ENCODE measurements at places on chromosomes 13 and 19.

DNA sequence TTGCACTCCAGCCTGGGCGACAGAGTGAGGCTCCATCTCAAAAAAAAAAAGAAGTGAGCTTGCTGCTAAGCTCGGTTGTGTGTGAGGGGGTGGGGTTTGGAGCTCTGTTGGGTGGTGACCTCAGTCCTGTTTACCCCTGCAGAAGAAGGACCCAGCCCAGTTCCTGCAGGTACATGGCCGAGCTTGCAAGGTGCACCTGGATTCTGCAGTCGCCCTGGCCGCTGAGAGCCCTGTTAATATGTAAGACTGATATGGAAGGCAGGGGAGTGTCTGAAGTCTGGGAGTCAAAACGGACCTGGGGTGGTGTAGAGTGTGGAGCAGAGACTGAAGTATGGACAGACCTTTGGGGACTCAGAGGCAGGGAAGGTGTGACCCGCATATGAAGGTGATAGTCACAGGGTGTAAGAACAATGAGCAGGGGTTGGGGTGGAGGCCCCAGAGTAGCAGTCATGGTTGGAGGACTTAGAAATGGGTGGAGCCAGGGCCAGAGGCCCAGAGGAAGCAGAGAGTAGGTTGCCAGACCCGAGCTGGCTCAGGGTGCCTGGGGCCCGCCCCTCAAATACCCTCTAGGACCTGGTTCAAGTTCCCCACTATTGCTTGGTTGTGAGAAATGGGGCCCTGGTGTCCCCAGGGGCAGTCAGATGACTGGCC is 13.2 kb downstream of the CLASRP start:
- DNase-seq = no peak

DNA sequence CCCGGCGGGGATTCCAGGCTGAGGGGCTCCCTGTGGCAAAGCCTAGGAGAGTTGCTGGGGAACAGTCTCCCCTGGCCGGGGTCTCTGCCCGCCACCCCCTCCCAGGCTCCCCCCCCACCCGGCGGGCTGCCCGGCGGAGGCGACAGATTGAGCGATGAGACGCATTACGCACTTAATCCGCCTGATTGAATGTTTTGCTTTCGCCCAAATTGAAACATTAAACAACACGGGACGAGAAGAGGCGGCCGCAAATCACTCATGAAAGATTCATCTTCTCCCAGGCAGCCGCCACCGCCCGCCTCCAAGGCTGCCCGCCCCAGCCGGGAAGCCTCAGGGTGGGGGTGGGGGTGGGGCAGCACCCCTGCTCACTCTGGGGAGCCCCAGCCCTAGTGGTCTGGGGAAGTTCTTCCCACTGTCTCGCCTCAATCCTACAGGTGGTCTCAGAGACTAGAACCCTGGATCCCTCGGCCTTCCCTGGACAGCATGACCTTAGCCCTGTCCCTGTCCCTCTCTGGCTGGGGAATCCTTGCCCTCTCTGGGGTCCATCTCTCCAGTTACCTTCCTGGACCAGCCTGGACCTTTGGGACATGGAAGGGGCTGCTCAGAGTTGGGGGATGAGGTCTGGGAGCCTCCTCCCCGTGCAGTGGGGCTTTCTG is 7.6 kb upstream of the ERFL start:
- DNase-seq = no peak

GRCh38 chr13:106916329-106916976 is 348.5 kb upstream of the ARGLU1 start:
- DNase-seq = no peak

- DNase-seq = no peak
Measured at GRCh38 chr19:5369962-5370367, 29.4 kb upstream of the PTPRS start.

- DNase-seq = no peak
Measured at GRCh38 chr13:94717916-94718315, 5.6 kb upstream of the SOX21 start.

- no peak for DNase-seq
Measured at GRCh38 chr19:18946918-18947317, 5.9 kb upstream of the HOMER3 start.

GRCh38 chr13:80151016-80151415 is 189.9 kb downstream of the SPRY2 start:
- no peak for DNase-seq

- no peak for DNase-seq
Measured at GRCh38 chr13:98393873-98394272, 183.0 kb downstream of the STK24 start.

- no peak for DNase-seq
Measured at GRCh38 chr19:14369399-14370168, 11.7 kb upstream of the ADGRE5 start.

- DNase-seq = no peak
Measured at GRCh38 chr19:13505761-13506470, 363 bp downstream of the CACNA1A start.

DNA sequence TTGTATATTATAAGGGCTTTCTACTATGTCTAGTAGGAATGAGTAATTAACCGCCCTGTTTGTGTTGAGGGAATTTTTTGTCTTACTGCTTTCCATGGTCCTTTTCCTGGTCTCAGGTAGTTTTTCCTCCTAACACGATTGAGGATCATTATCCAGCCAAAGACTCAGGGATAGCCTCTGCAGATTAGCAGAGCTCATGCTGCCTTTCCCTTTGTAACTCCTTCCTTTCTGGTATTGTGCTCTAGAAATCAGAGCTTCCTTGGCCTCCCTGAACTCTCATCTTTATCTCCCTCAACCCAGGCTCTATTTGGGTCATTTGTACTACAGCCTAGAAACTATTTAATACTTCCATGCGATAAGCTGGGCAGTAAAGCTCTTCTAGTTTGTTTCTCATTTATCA is 142.1 kb downstream of the PDS5B start:
- DNase-seq = no peak

DNA sequence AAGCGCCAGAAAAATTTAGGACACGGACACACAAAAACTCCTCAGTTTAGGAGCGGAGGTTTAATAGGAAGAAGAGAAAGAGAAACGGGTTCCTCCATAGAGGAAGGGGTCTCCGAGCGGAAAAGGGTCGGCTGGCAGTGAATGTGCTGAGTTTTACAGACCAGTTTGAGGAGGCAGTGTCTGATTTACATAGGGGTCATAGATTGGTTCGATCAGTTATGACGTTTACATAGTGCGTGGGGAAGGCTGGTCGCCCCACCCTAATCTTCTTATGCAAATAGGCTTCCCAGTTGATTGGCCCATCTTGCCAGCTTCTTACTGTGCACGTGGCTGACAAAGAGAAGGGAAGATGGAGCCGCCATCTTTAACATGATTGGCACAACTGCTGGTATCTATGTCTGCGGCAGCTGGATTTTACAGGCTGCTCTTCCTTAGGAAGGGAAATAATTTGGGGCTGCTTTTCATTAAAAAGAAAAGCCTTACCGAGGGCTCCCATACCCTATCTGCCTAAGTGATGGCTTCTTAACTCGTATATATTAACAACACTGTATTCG is 1.2 kb upstream of the ZNF225 start:
- peak; percentile 12 for DNase-seq

- no peak for DNase-seq
Measured at GRCh38 chr19:38015216-38015615, 108.2 kb downstream of the SIPA1L3 start.

DNA sequence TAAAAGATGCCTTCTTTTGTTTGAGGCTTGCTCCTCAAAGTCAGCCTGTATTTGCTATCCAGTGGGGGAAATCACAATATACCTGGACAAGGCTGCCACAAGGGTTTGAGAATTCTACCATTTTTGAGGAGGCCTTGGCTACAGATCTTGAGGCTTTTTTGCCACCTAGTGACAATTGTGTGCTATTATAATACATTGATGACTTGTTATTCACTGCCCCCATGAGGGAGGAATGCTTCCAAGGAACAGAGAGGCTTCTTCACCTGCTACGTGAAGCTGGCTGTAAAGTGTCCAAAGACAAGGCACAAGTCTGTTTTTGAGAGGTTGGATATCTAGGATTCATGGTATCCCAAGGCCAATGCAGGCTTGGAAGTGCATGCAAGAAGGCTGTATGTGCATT is 72.5 kb downstream of the ZNF708 start:
- no peak for DNase-seq

GRCh38 chr19:40550951-40551350 is 25.7 kb upstream of the SHKBP1 start:
- DNase-seq = no peak

- DNase-seq = no peak
Measured at GRCh38 chr13:44365008-44365407, 8.6 kb upstream of the SERP2 start.

DNA sequence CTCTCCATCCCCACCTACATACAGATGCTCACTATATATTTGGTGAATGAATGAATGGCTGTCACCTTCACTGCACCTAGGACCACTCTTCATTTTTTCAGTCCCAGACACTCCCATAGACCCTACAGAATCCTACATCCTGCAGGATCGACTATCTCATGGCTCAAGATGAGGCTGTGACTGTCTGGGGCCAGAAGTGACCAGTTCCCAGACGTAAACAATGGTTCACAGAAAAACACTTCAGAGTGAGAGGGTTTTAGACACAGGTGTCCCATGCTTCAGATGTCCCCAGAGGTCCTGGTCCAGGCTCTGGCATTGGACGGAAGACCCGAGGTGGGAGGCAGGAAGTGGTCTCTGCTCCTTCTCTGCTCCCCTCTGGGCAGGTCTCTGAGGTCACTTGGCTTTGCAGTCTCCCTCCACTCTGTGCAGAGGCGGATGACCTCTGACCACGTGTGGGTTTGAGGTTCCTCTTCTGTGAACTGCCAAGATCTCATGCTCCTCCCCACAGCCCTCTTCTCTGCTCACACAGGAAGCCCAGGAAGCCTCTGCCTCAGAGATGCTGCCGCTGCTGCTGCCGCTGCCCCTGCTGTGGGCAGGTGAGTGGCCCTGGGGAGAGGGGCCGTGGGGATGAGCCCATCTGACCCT is 24.9 kb downstream of the SIGLEC7 start:
- DNase-seq = no peak
